ENCODE measurements at places on chromosomes 3 and 15. TPM values are rescaled to one million over a fixed set of nuclear protein-coding genes. Genes with fewer than 3 reads are reported as not detected.

- peaks cover 7% of the 10 kb centered on the region for H3K4me1 ChIP-seq
- DNase-seq = no peak
- no peak overlapping the region for H3K4me3 ChIP-seq
- H3K27ac ChIP-seq = peak overlapping the region; percentile 42
- no peaks in the 10 kb centered on the region for H3K27me3 ChIP-seq
Measured at GRCh38 chr15:88630798-88631463, 7.9 kb upstream of the ISG20 start.

SELENOT gene
- total RNA-seq = 94.3 TPM

- no peak for DNase-seq
- H3K27me3 ChIP-seq = no peaks in the 10 kb centered on the region
- no peaks in the 10 kb centered on the region for H3K4me1 ChIP-seq
- no peak overlapping the region for H3K4me3 ChIP-seq
Measured at GRCh38 chr3:37974121-37975083, 16.2 kb upstream of the VILL start.

DNA sequence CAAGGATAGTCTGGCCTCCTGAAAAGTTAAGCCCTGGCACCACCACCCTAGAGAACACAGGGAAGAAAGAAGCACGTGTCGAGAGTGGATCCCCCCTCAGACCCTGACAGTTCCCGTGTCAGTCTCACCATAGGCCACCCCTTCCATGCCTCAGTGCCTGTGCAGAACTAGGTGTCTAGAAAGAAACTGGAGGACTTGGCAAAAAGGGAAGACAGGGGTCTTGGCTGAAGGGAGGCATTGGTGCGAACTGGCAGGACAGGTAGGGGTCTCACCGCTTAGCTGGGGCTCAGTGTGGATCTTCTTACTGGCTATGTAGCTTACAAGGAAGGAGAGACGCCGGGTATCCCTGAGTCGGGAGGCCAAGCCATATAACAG is 518 bp downstream of the QARS1 start:
- peak overlapping the region; percentile 82 for H3K4me3 ChIP-seq
- DNase-seq = peak; percentile 13
- H3K27ac ChIP-seq = peak overlapping the region; percentile 94
- peaks cover 56% of the 10 kb centered on the region for H3K36me3 ChIP-seq
- no peaks in the 10 kb centered on the region for H3K27me3 ChIP-seq
- peaks cover 22% of the 10 kb centered on the region for H3K4me1 ChIP-seq

RBSN gene
- total RNA-seq = 23.9 TPM

ROPN1 gene
- not detected for total RNA-seq

DNA sequence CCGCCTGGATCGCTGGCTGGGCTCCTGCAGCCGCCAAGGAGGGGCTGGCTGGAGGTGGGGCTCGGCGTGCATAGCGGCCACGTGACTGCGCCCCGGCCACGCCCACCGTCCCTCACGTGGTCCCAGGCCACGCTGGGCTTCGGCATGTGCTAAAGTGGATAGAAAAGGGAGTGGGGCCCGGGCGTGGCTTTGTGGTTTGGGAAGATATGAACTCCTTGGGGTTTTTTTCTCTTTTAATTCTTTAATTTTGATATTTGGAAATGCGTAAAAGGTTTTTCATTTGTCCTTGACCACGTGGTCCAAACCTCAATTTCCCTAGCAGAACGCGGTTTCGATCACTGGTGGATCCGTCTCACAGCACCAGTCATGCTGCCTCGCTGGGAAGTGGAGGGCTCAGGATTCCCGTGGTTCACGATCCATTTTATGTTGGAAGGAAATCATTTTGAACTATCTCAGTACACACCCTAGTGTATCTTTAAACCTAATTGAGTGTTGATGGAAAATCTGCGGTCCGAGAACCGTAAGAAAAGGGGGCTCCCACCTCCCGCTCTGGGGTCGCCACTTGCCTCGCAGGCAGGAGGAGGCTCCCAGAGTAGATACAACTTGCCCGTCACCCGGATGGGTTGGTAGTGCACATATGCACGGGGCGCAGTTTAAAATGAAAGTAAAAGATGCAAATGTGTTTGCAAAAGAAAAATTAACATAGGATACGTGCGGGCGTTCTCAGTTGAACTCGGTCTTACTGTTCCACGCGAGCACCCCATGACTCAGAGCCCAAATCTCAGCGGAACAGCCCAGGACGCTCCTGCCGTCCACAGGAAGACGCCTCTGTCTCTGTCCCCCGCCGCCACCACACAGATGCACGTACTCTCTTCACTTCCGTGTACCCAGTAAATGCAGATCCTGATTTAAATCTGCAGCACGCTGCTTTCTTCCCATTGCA is 141.9 kb downstream of the PGPEP1L start:
- no peaks in the 10 kb centered on the region for H3K36me3 ChIP-seq
- H3K27ac ChIP-seq = peak overlapping the region; percentile 85
- H3K4me1 ChIP-seq = peaks cover 12% of the 10 kb centered on the region
- H3K4me3 ChIP-seq = peak overlapping the region; percentile 68
- DNase-seq = peak; percentile 83

TMEM45A gene
- 41.0 TPM for total RNA-seq

DNA sequence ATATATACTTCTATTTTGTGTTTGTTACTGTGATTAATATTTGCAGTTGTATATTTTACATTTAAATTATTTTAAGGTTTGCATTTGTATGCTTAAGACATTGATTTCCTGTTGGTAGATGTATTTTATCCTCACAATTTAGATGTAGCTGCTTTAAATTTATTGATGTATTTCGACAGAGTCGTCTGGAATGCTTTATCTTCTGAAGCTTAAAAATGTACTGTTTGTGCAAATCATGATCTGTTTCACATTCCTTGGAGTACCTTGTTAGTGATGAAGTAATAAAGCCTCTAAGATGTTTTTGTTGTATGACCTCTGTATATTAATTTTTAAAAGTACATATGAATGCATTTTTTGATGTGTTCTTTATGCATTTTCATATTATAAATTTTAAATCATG is 1.9 kb downstream of the CHD2 start:
- peak overlapping the region; percentile 100 for H3K27ac ChIP-seq
- H3K4me1 ChIP-seq = peaks cover 36% of the 10 kb centered on the region
- no peaks in the 10 kb centered on the region for H3K27me3 ChIP-seq
- no peak for DNase-seq

DNA sequence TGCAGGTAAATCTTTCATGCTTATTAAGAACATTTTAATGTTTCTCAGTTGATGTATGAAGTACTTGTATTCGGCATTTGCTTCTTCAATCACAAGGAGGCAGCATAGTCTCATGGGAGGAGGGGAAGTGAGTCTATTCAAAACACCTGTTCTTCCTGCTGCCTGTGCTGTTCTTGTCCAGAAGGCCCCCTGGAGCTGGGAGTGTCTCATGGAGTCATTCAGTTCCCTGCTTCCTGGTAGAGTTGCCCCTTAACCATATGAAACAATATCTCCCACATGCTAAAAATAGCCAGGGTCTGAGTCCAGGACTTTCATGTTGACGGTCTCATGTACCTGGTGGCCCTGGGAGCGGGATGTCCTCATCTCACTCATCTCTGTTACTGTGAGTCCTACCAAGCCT is 15.5 kb upstream of the PPP1R2 start:
- peaks cover 12% of the 10 kb centered on the region for H3K27me3 ChIP-seq
- H3K27ac ChIP-seq = no peak overlapping the region
- H3K36me3 ChIP-seq = no peaks in the 10 kb centered on the region
- no peak for DNase-seq

CHRNA7 gene
- total RNA-seq = not detected

GRCh38 chr15:77746254-77747174 is 113.8 kb upstream of the LINGO1 start:
- H3K27me3 ChIP-seq = peaks cover 6% of the 10 kb centered on the region
- no peaks in the 10 kb centered on the region for H3K36me3 ChIP-seq
- H3K4me3 ChIP-seq = no peak overlapping the region
- H3K4me1 ChIP-seq = no peaks in the 10 kb centered on the region
- peak; percentile 91 for DNase-seq

- H3K4me1 ChIP-seq = no peaks in the 10 kb centered on the region
- H3K27ac ChIP-seq = no peak overlapping the region
- H3K36me3 ChIP-seq = no peaks in the 10 kb centered on the region
Measured at GRCh38 chr3:44252332-44252959, 10.8 kb downstream of the TOPAZ1 start.

SV2B gene
- not detected for total RNA-seq

GRCh38 chr3:53836084-53836872 is 9.9 kb downstream of the CHDH start:
- no peak for DNase-seq
- H3K4me1 ChIP-seq = no peaks in the 10 kb centered on the region

CERS3 gene
- not detected for total RNA-seq

HSPBAP1 gene
- total RNA-seq = 13.8 TPM

GRCh38 chr3:42872718-42873117 is 3.0 kb downstream of the CYP8B1 start:
- H3K4me1 ChIP-seq = no peaks in the 10 kb centered on the region
- no peaks in the 10 kb centered on the region for H3K36me3 ChIP-seq
- no peak overlapping the region for H3K27ac ChIP-seq
- H3K4me3 ChIP-seq = no peak overlapping the region

DNA sequence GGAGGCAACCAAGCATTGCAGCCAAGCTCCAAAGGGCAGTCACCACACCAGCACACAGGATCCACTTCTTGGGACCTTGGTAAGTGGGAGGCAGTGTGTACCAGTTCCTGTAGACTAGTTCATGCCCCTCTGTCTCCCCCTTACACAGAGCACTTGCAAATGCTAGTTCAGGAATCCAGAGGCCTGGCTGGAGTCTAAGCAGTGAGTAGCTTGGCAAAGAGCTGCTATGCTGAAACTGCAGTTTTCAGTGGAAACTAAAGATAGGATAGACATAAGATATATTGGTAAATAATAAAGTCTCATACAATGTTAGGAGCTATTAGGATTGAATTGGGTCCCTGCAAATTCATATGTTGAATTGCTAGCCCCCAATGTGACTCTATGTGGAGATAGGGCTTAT is 13.9 kb upstream of the SLC41A3 start:
- no peak overlapping the region for H3K27ac ChIP-seq
- H3K27me3 ChIP-seq = no peaks in the 10 kb centered on the region
- H3K4me1 ChIP-seq = peaks cover 29% of the 10 kb centered on the region
- no peak for DNase-seq
- no peaks in the 10 kb centered on the region for H3K36me3 ChIP-seq
- no peak overlapping the region for H3K4me3 ChIP-seq

PLCB2 gene
- under 0.01 TPM for total RNA-seq

TAGLN3 gene
- total RNA-seq = not detected

RHOA gene
- 899 TPM for total RNA-seq

RASGRP1 gene
- 0.36 TPM for total RNA-seq

- H3K36me3 ChIP-seq = no peaks in the 10 kb centered on the region
- no peaks in the 10 kb centered on the region for H3K4me1 ChIP-seq
- H3K27me3 ChIP-seq = no peaks in the 10 kb centered on the region
- DNase-seq = no peak
- H3K4me3 ChIP-seq = no peak overlapping the region
- H3K27ac ChIP-seq = no peak overlapping the region
Measured at GRCh38 chr3:159057621-159058020, 255.8 kb downstream of the MFSD1 start.

- no peak overlapping the region for H3K4me3 ChIP-seq
- H3K4me1 ChIP-seq = peaks cover 14% of the 10 kb centered on the region
- peaks cover 16% of the 10 kb centered on the region for H3K36me3 ChIP-seq
Measured at GRCh38 chr15:84791763-84792162, 25.4 kb upstream of the ALPK3 start.

- peak; percentile 30 for DNase-seq
- no peaks in the 10 kb centered on the region for H3K27me3 ChIP-seq
- no peak overlapping the region for H3K27ac ChIP-seq
- no peak overlapping the region for H3K4me3 ChIP-seq
Measured at GRCh38 chr3:176873261-176873660, 324.0 kb downstream of the TBL1XR1 start.

DNA sequence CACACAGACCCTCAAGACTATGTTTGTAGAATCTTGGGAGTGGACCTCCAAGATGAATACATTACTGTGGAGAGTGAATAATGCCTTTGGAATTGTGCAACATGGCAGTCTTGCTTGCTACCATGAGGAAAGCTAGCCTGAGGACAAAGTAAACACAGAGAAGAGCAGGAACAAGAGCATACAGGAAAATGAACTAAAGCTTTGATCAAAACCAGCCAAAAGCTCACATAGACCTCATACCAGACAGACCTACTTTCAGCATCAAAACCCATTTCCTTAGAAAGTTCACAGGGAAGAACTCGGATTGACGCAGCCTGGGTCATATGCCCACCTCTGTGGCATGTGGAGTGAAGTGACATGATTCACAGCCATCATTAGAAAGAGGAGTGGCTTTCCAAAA is 3.3 kb upstream of the RAB8B start:
- H3K36me3 ChIP-seq = no peaks in the 10 kb centered on the region
- no peak for DNase-seq
- peaks cover 23% of the 10 kb centered on the region for H3K4me1 ChIP-seq

- H3K36me3 ChIP-seq = no peaks in the 10 kb centered on the region
- peaks cover 13% of the 10 kb centered on the region for H3K4me1 ChIP-seq
- H3K27me3 ChIP-seq = no peaks in the 10 kb centered on the region
- no peak overlapping the region for H3K4me3 ChIP-seq
- no peak for DNase-seq
Measured at GRCh38 chr15:35170207-35170606, 85.1 kb upstream of the NANOGP8 start.

DNA sequence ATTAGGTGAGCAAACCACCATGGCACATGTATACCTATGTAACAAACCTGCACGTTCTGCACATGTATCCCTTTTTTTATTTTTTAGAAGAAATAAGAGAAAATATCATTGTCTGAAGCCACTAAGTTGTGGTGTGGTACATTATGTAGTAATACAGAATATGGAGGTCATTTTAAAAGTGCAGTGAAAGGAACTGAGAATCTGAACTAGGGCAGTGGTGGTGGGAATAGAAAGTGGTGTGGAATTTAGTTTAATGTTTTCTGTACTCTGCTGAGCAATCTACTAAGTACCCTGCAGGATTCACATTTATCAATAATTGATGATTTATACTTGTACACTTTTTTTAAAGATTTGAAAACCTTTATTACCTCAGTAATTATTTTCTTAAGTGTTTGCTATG is 283.5 kb downstream of the CHL1 start:
- no peaks in the 10 kb centered on the region for H3K4me1 ChIP-seq
- no peak for DNase-seq
- no peak overlapping the region for H3K4me3 ChIP-seq
- H3K27me3 ChIP-seq = no peaks in the 10 kb centered on the region
- no peaks in the 10 kb centered on the region for H3K36me3 ChIP-seq
- no peak overlapping the region for H3K27ac ChIP-seq

NGRN gene
- total RNA-seq = 68.4 TPM

- H3K4me3 ChIP-seq = no peak overlapping the region
- no peaks in the 10 kb centered on the region for H3K27me3 ChIP-seq
- no peaks in the 10 kb centered on the region for H3K36me3 ChIP-seq
- H3K4me1 ChIP-seq = no peaks in the 10 kb centered on the region
Measured at GRCh38 chr3:77348244-77348855, 308.5 kb downstream of the ROBO2 start.

NDN gene
- 51.9 TPM for total RNA-seq

- peaks cover 14% of the 10 kb centered on the region for H3K4me1 ChIP-seq
- H3K27ac ChIP-seq = no peak overlapping the region
- H3K27me3 ChIP-seq = peaks cover 30% of the 10 kb centered on the region
- no peaks in the 10 kb centered on the region for H3K36me3 ChIP-seq
Measured at GRCh38 chr15:61227269-61227949, 1.7 kb downstream of the RORA start.

All from osteoblast (primary cell).